Ascending aorta (tissue), 2 donors: ENCODE measurements at places on chromosomes 3 and 15. TPM values are rescaled to one million over a fixed set of nuclear protein-coding genes. Genes with fewer than 3 reads are reported as not detected.

GRCh38 chr3:162292409-162292808 is 795.8 kb downstream of the OTOL1 start:
- DNase-seq, result no peak

DNA sequence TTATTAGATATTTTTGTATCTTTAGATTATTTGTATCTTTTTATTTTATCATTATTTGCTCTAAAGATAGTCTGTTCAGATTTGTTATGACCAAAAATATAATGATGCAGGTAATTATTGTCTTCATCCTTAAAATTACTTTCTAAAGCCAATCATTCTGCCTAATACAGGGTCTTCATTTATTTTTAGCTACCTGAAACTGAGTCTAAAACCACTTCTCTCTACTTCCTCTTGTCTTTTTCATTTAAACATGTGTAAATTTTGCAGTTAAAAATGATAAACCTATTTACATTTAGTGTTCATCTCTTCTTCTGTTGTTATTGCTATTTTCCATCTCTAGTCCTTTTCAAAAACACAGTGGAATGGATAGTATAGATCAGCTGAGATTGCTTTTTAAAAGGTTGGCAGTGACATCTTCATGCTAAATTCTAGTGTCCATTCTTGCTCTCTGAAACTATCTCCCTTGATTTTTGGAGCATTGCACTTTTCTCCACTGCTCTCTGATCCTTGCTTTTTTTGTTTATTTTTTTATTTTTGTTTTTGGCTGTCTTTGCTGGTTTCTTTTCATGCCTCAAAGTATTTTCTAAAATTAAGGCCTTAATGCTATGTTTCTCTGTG is 91.8 kb downstream of the UBE2E2 start:
- no peak for DNase-seq

DNA sequence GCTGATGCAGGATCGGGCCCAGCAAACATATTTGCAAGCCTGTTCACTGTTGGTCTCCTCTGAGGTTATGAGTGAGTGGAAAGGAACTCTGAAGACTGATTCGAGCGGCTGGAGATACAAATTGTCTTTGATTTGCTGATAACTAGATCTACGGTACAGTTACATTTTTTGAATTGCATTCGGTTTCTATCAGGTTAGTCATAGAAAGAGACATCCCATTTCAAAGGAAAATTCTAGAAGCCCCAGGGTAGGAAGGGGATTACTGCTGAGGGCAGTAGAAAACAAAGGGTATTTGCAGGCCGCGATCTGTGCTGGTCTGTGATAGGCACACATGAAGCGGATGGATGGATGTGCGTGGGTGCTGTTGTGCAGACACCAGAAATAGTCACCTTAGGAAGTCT is 228.4 kb downstream of the ITPR1 start:
- no peak for DNase-seq

DNA sequence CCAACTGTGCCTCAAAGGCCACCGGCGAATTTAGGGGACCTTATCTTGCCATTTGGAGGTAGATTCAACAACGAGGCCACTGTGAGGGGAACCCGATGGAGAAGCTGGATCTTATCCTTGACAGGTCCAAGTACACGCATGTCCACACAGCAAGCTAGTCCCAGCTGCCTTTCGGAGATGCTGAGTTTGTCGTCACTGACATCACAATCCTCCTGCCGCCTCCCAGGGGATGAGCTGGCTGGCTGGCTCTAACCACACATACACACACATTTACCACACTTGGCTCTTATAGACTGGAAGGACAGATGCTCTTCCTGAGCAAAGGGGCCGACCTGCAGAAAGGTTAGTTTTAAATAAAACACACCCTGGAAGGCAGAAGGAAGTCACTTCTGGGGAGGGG is 176.3 kb downstream of the STT3B start:
- DNase-seq, result no peak

DNA sequence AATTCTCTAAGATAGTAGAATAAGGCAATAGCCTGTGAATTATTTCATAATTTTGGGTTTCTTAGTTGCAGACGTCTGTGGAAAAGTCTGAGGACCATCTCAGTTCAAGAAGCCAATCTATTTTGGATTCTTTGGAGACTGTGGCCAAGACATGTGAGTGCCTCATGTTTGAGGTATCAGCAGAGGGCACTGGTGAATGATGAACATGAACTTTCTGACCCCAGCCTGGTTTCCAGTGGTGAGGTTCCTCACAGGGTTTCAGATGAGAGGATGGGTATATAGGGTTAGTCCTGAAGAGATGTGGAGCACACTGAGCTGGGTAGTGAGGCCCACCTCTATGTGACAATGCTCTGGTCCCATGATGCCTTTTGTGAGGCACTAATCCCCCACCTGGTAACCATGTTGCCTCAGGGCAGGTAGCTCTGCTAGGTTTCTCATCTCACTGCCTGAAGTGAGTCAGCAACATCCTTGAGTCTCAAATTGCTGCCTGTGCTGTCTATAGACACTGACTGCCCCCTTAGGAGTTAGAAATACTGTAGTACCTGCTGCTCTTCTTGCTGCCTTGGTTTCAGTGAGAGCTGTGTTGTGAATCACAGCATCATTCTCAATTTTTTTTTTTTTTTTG is 32.3 kb downstream of the C3orf62 start:
- no peak for DNase-seq

GRCh38 chr3:117748131-117748530 is 1038.6 kb downstream of the TUSC7 start:
- DNase-seq, result no peak

DNA sequence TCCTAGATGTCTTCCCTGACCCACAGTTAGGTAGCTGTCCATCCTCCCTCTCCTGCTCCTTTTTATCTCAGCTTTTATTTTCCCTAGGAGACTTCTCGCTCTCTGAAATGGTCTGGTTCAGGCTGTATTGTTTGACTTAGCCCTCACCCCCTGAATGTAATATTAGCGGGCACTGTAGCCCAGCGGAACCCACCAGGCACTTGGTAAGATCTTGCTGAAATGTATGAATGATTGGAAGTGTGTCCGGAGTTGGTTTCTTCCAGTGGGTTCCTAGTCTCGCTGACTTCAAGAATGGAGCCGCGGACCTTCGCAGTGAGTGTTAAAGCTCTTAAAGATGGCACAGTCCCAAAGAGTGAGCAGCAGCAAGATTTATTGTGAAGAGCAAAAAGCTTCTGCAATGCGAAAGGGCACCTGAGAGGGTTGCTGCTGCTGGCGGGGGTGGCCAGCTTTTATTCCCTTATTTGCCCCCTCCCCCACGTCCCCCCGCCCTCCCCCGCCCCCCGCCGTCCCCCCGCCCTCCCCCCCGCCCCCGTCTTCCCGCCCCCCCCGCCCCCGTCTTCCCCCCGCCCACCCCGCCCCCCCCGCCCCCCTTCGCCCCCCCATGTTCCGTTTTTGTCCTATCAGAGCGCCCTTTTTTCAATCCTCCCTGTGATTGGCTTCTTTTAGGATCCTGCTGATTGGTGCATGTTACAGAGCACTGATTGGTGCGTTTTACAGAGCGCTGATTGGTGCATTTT is 694 bp upstream of the EEFSEC start:
- no peak for DNase-seq

- no peak for DNase-seq
These were observed 108.8 kb downstream of the THSD4 start for GRCh38 chr15:71224024-71224423.

GRCh38 chr3:30401971-30402370 is 204.4 kb upstream of the TGFBR2 start:
- no peak for DNase-seq

- no peak for DNase-seq
These were observed 424.7 kb downstream of the ZBBX start for GRCh38 chr3:166955201-166955939.

- no peak for DNase-seq
These were observed 33.0 kb downstream of the ANP32A start for GRCh38 chr15:68787609-68788263.

- DNase-seq, result no peak
These were observed 167.6 kb downstream of the PLCL2 start for GRCh38 chr3:17052363-17052762.

- DNase-seq, result no peak
These were observed 43.6 kb downstream of the WHAMM start for GRCh38 chr15:82852941-82853561.

GRCh38 chr3:71118436-71118835 is 465.1 kb downstream of the FOXP1 start:
- DNase-seq, result no peak

DNA sequence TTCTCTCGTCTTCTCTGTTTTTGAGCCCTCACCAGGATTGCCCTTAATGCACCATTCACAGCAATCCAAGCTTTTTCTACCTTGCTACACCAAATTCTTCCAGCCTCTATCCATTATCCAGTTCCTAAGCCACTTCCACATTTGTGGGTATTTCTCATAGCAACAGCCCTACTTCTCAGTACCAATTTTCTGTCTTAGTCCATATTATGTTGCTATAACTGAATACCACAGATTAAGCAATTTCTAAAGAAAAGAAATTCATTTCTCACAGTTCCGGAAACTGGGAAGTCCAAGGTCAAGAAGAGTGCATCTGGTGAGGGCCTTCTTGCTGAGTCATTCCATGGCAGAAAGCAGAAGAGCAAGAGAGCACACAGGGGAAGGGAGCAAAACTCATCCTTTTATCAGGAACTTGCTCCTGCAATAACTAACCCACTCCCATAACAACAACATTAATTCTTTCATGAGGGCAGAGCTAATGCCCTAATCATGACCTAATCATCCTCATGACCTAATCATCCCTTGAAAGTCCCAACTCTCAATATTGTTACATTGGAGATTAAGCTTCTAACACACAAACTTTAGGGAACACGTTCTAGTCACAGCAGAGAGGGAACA is 9.7 kb upstream of the EIF1B start:
- DNase-seq, result no peak

- no peak for DNase-seq
These were observed 164.5 kb upstream of the PROK2 start for GRCh38 chr3:71949442-71949841.

- no peak for DNase-seq
These were observed 10.1 kb upstream of the ITGA11 start for GRCh38 chr15:68442041-68442440.

GRCh38 chr15:57367556-57367955 is 8.7 kb upstream of the CGNL1 start:
- DNase-seq, result no peak

- no peak for DNase-seq
These were observed 1000.9 kb downstream of the AGBL1 start for GRCh38 chr15:87080547-87080946.

- no peak for DNase-seq
These were observed 215.5 kb downstream of the CACNA2D3 start for GRCh38 chr3:54337846-54338245.

- DNase-seq, result no peak
These were observed 20.5 kb upstream of the APEH start for GRCh38 chr3:49653621-49654020.

- peak; percentile 73 for DNase-seq
These were observed 23.5 kb upstream of the LRTM1 start for GRCh38 chr3:54951405-54951804.

Gene SLC27A2
- total RNA-seq, result not detected

Gene QRICH1
- 129 TPM for total RNA-seq

Gene OR5H2
- total RNA-seq, result not detected

Gene SMCO1
- total RNA-seq, result not detected

Gene ABHD6
- 6.9 TPM for total RNA-seq

Gene C3orf62
- total RNA-seq, result 0.43 TPM

Gene CD47
- total RNA-seq, result 24.5 TPM

Gene GMNC
- total RNA-seq, result not detected
